ENCODE measurements at places on chromosomes 2 and 18.

DNA sequence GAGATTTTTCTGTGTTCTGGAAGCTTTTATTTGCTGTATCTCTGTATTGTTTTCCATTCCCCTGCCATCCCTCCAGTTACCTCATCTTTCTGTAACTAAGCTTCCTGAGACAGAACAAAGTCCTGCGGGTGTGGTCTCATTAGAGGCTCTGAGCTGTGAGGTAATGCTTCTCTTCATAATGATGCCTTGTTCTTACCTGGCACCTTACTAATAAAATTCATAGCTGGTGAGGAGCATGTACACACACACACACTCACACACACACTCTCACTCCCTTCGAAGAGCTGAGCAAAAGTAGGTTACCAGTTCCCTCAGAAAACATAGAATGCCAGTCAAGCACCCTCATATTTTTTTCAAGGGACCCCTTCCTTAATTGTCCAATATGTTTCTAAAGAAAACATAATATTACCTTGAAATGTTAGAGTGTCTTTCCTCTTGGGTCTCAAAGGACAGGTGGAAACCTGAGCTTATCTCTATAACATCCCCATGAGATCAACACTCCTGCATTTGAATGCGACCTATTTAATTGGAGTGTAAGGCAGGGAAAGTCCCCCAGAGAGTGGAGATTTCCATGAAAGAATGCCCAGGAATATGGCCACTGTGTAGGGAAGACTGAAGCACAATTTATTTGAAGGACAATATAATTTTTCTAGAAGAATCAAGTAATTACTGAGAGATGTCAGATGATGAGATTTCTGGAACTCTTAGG, 161.6 kb upstream of the NCK2 start:
- DNase-seq: no peak

DNA sequence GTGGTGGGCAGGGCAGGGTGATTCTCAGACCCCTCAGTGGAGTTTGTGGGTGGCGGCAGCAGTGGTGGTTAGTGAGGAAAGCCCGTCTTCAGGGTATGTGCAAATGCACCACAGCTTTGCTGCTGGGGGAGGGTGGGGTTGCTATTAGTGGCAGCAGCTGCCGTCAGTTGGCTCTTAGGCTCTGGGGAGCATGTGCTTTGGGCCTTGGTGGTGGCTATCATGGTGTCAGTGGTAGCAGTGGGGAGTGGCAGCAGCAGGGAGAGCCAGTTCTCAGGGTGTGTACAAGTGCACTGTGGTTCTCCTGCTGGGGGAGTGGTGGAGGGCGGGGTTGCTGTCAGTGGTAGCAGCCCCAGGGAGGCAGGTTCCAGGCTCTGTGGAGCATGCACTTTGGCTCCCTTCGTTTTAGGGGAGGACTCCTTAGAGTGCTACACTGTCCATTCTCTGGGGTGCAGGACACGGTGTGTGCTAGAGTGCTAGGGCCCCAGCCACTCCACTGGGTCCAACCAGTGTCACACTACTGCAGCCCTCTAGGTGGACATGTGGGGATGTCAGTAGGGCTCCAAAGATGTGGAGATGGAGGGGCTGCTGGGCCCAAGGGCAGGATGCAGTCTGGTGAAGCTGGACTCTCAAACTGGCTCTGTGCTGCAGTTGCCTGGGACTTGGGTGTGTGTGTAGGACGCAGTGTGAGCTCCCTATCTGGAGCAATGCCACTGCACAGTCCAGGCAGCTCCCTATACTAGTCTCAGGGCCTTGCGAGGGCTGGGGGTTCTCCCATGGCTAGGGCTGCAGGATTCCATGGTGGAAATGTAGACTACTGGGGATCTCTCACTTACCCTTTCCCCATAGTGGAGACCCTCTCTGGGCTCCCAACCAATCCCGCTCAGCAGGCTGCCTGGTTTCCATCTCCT, 45.3 kb downstream of the ADCYAP1 start:
- DNase-seq: no peak

GRCh38 chr2:36245651-36246050, 109.9 kb upstream of the CRIM1 start:
- no peak for DNase-seq

- DNase-seq: no peak
Observed at GRCh38 chr2:234710587-234710986, 213.7 kb upstream of the ARL4C start.

DNA sequence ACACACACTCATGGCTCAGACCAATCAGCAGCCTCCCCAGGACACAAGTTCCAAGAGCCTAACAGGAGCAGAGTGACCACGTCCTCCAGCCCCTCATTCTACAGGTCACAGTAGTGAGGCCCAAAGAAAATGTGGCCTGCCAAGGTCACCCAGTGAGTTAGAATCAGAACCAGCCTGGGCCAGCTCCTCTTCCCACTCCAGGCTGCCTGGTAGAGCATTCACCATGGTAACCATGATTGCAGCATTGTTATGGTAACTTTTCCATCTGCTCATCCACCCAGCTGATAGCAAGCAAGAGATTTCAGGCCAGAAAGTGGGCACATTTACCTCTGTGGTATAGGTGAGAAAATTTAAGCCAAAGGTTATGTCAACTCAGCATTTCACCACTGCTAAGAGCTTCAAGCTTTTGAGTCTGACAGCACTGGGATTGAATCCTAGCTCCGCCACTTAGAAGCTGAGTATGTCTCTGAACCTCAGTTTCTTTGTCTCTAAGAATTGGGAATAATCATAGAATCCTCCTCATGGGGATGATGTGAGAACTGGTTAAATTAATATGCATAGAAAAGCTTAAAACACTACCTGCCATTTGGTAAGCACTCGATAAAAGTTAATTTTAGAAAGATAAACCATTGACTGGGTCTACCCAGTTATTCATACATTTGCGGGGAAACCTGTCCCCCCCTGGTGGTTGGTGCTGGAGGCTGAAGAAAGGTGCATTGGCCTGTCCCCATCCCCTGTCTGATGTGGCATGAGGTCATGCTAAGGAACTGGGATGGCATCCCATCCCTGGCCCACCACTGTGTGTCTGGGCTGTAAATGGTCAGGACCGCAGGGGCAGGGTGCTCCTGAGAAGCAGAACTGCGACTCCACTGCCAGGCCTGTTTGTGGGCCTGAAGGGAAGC, 181.5 kb downstream of the KLHL29 start:
- no peak for DNase-seq

DNA sequence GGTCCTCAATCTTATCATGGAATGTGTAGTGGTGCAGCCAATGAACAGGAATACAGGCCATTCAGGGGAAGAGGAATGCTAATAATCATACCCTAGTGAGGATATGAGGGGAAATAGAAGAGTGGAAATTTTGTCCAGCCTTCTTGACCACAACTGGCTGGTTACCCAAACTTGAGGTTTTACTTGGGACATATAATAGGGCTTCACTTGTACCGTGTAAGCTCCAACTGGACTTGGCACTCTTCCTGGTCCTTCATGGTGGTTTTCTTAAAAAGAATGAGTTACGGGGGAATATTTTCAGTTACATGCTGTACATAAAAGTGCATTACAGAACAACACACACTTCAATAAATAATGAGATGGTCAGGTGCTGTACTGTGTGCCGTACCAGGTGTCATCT, 234.9 kb upstream of the RASGRP3 start:
- no peak for DNase-seq

DNA sequence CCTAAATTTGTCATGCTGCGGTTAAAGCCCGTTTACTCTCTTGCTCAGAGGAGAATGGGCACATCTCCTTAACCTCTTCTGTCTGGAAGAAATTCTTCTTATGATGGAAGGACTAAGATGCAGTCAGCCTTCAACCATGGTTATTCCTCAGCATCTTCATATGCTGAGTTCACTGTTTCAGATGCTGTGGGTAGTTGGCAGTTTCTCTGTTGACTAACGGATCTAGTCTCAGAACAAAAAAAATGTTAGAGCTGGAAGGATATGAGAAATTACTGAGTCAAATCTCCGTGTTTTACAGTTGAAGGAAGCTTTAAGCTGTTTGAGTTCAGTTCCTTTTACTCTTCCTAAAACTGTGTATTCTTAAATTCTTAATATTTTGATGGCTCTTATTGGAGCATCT, 43.6 kb upstream of the PGAP1 start:
- no peak for DNase-seq
